Stimulated activated CD8-positive, alpha-beta memory T cell treated with anti-CD3 and anti-CD28 coated beads, Interleukin-4, amount 100 ng/mL, for 4 hours (primary cell): ENCODE measurements at places on chromosomes 16 and 17.

GRCh38 chr17:73719588-73720071 is 75.4 kb upstream of the SDK2 start:
- no peak for DNase-seq

DNA sequence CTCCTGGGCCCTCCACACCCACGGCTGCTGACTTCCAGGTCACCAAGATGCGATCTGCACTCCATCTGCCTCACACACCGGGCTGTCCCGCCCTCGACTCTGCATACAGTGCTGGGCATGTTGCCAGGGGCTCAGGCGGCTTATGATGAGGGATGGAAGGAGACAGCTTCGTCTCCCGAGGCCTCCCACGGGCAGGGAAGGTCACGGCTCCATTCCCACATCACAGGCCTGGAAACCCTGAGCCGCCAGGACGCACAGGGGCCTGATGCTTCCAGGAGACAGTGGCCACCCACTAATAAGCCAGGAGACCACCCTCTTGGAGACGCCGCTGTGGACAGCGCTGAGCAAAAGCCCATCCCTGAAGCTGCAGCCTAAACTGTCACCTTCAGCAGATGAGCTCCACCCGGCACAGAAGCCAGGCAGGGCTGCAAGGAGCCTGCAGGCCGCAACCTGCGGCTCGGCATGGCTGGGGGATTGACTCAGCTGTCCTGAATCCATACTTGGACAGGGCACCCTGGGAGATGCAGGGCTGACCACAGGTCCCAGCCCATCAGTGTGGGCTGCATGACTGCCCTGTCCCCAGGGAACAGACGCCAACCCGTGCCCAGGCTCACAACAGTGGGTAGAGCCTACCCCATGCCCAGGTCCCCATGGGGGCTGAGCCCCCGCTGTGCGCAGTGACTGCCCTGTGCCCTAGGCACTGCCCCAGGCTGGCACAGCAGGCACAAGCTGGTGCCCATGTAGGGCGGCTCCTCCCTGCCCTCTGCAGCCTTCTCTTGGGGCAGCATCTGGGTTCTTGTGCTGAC is 34.4 kb downstream of the SLC7A5 start:
- no peak for DNase-seq

DNA sequence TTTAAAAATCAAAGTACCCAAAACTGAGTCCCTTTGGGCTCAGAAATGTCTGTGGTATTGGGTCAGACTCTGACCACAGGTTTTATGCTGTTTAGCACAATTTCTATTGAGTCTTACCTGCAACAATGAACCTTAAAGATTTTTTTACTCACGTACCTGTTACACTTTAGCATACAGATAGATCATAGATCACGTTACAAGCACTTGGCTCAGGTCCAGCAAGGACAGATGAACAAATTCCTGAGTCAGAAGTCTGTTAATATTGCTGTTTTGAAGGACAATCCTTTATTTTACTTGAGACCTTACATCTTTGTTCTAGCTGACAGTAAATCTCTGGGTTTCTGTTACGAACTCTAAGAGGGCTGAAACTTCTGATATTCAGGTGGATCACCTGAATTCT is 12.8 kb downstream of the SLC7A6OS start:
- no peak for DNase-seq

- DNase-seq = no peak
Observed at GRCh38 chr16:50371936-50372595, 3.3 kb upstream of the BRD7 start.

DNA sequence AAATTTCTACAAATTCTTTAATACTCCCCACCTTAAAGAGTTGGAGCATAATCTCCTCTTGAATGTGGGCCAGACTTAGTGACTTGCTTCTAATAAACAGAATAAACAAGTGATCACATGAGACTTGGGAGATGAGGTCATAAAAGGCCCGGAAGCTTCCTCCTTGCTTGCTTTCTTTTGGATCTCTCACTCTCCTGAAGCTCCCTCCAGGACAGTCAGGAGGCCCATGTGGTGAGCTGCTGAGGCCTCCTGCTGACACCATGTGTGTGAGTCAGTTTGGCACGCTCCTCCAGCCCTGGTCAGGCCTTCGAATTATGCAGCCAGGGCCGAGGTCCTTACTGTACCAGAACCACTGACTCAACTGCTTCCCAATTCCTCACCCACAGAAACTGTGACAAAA is 53.2 kb downstream of the NDEL1 start:
- no peak for DNase-seq

- DNase-seq = no peak
Observed at GRCh38 chr17:76405967-76406647, 21.7 kb downstream of the SPHK1 start.

DNA sequence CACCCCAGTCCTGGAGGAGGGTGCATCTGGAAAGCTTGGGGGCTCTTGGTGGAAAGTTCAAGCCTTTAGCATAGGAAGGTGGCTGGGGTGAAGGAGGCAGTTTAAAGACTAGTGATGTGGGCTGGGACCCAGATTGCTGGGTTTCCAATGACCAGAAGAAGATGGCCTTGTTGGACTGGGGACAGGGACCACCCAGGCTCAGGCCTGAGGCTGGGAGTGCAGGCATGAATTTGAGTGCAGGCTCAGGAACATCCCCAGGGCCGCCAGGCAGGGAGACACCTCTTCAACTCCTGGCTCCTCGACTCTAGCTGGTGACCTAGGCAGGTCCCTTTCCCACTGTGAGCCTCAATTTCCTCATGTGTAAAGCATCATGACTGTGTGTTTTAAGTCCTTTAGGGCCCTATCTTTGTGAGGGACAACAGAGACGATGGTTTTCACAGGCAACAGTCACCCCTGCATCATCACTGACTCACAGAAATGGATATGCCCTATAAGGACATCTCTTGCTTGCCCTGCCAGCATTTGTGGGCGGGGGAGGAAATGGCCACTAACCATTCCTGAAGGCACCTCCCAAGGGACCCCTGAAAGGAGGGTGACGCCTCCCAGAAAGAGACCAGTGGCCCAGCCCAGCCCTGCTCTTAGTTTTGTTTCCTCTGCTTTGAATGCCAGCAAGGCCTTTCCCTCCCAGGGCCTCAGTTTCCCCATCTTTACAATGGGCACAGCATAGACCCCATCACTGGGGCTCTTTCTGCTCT is 11.1 kb downstream of the NLRC5 start:
- no peak for DNase-seq

DNA sequence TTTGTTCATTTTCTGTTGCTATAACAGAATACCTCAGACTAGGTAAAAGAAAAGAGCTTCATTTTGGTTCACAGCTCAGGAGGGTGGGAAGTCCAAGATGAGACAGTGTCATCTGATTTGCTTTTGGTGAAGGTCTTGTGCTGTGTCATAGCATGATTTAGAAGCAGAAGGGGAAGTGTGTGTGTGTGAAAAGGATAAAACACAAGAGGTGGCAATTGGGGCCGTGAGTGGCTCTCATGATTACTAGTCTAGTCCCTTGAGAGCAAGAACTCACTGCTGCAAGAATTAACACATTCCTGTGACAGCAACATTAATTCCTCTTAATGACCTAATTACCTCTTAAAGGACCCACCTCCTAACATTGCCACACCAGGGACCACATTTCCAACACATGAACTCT is 8.3 kb downstream of the SLC35G3 start:
- DNase-seq = no peak

DNA sequence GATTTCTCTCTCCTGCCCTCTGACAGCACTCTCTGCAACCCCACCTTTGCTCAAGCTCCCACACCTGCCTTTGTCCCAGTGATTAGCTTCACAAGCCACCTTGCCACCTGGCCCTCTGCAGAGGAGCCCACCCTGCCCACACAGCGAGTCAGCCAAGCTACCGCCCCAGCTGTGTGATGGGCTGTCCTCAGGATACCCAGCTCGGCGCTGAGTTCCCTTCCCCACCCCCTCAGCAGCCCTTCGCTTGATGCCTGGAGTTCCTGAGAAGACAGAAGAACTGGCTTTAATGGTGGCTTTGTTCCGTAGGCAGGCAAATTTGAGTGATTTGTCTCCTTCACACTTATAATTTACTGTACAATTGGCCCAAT is 266.4 kb downstream of the CBLN1 start:
- DNase-seq = no peak

GRCh38 chr17:67164302-67164701 is 80.7 kb downstream of the HELZ start:
- DNase-seq = no peak

DNA sequence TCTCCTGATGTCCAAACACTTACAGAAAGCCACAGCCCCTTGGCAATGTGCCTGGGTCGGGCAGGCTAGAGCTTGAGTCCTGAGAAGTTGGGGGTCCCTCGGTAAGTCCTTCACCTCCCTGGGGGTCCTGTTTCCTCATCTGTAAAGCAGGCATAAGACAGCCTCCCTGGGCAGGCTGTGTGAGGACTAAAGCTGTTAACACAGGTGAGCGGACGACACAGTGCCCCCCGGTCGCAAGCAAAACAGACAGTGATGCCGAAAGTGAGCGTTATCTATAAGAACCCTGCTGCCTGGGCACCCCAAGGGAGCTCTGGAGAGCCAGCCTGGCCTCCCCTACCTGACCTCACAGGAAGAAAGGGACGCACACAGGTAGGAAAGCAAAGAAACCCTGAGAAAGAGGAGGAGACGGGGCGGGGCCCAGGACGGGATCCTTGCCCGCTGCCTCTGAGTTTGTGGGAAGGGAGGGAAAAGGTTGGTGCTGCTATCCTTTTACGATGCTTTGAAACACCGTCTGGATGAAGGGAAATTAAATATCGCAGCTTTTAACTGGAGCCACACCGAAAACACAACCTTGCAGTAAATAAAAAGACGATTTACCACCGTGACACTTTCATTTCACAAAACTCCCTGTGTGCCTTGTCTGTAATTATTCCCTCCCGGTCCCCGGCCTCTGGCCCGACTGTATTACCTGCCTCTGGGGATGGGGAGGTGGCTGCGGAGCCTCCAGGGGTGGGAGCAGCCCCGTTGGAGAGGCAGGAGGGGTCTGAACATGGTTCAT is 67.1 kb downstream of the ENGASE start:
- no peak for DNase-seq

- no peak for DNase-seq
Observed at GRCh38 chr17:48441231-48441711, 11.3 kb upstream of the SKAP1 start.

DNA sequence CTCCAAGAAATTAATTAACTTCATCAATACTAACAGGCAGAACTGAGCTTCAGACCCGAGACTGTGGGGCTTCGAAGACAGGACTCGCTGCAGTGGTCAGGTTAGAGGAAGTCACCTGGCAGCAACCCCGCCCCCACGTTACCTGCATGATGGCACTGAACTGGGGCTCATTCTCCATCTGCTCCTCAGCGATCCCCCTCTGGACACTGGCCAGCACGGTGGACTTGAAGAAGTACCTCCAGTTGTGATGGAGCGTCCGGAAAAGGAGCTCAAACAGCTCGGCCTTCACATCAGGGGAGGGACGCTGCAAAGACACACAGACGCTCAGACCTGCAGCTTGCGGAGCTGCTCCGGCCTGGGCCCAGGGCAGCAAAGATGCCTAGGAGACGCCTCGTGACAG is 40.9 kb upstream of the GSG1L start:
- DNase-seq = no peak

DNA sequence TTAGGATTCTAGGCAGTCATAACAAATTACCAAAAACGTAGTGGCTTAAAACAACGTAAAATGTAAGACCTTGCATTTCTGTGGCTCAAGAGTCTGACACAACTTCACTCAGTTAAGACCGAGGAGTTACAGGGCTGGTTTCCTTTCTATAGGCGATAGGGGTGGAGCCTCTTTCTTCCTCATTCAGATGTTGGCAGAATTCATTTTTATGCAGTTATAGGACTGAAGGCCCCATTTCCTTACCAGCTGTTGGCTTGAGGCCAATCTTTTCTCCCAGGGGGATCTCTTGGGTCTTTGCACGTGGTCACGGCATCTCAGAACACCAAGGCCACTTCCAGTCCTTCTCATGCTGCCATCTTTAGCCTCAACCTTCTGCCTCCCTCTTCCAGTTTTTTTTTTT is 145.2 kb downstream of the KCNJ2 start:
- no peak for DNase-seq

DNA sequence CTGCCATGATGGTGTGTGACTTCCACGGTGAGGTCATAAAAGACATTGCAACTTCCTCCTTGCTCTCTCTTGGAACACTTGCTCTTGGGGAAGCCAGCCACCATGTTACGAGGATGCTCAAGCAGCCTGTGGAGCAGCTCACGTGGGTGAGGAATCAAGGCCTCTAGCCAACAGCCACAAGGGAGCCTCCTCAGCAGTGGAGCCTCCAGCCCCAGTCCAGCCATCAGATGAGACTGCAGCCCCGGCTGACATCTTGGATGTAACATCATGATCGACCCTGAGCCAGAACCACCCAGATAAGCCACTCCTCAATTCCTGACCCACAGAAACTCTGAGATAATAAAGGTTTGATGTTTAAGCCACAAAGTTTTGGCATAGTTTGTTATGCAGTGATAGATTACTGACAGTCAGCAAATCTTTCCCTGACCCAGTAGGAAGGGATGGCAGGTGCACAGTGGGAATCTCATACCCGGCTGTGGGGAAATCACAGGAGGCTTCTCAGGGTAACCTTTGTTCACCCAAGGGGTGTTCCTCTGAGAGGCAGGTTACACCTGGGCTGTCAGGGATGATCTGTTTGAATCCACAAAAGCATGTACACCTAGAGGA is 23.3 kb upstream of the GINS2 start:
- no peak for DNase-seq

DNA sequence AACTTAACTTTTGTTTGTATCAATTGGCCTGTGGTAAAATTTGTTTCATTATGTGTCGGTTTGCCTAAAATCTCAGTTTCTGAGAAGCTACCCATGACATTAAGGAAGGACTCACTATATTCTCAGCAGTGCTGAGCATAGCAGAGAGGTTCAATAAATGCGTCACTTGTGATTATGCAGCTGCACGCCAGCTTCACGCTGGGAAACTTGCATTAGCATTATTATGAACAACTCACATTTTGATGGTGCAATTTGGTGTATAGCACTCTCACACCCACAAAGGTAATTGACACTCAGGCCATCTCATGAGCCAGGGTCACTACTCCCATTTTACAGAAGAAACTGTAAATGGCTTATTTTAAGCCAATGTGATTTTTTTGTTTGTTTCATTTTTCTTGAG is 80.6 kb upstream of the SALL1 start:
- DNase-seq = no peak

DNA sequence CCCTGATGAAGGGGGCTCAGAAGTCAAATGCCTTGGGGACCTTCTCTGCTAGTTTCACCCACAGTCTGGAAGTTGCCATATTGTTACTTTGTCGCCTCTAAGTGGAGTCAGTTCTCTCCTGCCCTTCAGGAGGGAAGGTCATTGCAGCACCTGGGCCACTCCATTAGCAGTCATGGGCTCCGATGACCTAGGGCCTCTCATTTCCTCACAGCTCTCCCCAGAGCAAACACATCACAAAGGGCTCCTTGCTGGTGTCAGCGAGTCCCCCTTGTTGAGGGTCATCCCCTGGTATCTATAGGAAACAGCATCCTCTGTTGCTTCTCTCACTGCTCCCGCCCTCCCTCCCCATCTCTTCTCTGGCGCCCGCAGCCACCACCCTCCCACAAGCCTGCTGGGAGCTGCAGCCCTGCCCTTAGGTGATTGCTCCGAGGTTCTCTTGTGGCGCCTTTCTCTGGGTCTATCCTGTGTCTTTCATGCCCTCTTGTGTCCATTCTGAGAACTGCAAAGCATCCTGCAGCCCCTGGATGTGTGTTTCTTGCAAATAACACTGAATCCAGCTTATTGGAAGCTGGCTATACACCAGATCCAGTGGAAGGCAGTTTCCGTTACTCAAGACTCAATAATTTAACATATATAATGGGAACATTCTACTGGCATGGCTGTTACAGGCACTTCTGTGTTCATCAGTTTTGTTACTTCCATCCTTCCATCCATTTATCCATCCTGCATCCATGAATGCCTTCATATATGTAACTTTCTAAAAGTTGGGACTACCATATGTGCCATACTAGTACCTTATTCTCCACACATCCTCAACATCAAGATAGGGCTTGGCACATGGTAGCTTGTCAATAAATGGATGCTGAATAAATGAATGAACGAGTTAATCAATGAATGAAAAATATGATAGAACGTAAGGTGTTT is 21.2 kb downstream of the PDILT start:
- DNase-seq = no peak
